ENCODE measurements at places on chromosomes 3 and 15.

DNA sequence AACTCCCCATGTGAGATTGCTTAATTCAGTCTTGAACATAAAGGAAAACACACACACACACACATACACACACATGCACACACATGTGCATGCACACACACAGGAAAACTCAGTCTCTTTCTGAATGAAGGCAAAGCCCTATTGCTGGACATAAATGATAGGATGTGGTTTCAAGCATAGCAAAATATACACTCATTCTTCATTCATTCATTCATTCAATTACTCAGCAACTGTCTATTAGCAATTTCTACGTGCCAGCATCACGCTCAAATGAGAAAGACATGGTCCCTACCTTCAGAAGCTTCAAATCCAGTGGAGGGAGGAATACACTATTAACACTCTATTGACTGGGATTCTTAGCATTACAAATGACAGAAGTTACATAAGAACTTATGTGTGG, 41.8 kb upstream of the UBE2E2 start:
- no peak for DNase-seq

GRCh38 chr3:126151562-126152302, 28.7 kb downstream of the ALDH1L1 start:
- no peak for DNase-seq

DNA sequence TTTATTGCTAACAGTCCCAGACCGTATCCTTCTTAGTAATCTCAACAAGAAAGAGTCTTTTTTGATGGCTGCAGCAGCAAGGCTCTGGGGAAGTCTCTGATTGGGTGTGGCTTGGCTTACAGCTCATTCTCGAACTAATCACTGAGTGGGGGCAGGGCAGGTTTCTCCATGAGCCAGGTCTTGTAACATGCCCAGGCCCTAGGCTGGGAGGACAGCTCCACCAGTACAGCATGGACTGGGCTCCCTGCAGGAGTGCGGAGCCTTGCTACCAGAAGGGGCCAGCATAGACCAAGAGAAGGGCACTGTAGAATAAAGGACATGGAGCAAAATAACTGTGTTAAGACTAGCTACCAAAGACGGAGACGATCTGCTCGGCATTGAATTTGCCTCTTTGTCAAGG, 7.2 kb downstream of the CD276 start:
- DNase-seq = no peak

DNA sequence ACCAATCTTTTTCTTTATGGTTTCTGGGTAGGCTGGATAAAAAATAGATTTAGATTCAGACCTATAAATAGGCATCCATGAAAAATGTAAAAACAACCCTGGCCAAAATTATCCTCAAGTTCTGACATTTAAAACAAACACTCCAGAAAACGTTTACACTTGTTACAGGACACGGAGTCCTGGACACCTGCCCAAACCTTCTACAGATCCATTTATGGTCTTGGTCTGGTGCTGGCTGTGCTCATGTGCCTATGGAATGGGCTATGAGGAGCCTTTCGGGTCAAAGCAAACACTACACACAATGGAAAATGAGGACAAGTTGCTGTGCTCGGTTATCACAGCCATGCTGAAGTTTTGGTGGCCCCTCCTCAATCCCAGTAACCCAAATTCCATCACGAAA, 108.1 kb downstream of the PDZRN3 start:
- DNase-seq = no peak

GRCh38 chr15:42154956-42155355, 1.5 kb downstream of the PLA2G4F start:
- DNase-seq = no peak

DNA sequence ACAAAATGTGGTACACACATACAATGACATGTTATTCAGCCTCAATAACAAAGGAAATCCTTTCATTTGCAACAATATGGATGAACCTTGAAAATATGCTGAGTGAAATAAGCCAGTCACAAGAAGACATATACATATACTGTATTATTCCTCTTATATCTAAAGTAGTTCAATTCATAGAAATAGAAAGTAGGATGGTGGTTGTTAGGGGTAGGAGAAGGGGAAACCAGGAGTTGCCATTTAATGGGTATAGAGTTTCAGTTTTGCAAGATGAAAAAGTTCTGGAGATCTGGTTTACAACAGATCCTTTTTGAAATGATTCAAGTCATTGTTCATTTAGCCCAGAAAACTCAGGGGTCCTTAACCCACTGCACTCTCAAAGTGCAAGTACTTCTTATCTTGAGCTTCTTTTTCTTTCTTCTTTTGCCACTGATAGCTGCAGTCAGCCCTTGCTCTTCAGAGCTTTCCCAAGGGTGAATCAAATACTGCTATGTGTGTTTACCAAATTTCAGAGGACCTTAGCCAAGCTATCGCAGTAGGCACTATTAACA, 208.0 kb upstream of the EOMES start:
- DNase-seq = no peak

DNA sequence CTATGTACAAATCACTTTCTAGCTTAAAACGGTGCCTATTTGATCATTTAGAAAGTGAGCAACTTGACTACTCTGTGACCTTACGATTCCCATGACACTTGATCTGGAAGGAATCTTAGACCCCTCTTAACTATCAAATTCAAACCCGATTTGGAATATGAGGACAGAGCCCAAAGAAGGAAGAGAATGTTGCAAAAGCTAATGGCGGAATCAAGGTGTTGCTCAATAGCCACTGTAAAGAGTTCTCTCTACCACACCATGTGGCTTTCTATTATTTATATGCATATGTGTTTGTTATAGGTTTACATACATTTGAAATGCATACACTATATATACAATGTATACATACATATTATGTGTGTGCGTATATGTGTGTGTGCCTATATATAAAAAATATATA, 39.9 kb downstream of the PYDC2 start:
- no peak for DNase-seq

DNA sequence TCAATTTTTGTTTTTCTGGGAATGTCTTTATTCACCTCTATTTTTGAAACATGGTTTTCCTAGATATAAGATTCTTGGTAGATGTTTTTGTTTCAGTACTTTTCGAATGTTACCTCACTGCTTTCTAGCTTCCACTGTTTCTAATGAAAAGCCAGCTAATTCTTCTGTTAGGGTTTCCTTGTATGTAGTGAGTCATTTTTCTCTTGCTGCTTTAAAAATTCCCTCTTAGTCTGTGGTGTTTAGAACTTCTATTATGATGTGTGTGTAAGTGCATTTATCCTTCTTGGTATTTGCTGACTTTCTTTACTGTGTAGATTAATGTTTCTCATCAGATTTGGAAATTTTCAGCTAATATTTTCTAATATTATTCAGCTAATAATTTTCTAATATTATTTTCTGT, 151.1 kb upstream of the OSTN start:
- DNase-seq = no peak

DNA sequence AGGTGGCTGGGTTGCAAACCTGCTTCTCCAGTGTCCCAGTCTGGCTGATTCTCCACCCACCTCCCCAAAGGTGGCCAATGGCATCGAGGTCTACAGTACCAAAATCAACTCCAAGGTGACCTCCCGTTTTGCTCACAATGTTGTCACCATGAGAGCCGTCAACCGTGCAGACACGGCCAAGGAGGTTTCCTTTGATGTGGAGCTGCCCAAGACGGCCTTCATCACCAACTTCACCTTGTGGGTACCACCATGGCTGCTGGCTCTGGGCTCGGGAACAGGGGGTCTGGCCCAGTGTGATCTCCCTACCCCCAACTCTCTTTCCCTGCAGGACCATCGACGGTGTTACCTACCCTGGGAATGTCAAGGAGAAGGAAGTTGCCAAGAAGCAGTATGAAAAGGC, 1.8 kb downstream of the ITIH3 start:
- DNase-seq = no peak

GRCh38 chr3:42884324-42884723, 8.6 kb upstream of the CYP8B1 start:
- no peak for DNase-seq

DNA sequence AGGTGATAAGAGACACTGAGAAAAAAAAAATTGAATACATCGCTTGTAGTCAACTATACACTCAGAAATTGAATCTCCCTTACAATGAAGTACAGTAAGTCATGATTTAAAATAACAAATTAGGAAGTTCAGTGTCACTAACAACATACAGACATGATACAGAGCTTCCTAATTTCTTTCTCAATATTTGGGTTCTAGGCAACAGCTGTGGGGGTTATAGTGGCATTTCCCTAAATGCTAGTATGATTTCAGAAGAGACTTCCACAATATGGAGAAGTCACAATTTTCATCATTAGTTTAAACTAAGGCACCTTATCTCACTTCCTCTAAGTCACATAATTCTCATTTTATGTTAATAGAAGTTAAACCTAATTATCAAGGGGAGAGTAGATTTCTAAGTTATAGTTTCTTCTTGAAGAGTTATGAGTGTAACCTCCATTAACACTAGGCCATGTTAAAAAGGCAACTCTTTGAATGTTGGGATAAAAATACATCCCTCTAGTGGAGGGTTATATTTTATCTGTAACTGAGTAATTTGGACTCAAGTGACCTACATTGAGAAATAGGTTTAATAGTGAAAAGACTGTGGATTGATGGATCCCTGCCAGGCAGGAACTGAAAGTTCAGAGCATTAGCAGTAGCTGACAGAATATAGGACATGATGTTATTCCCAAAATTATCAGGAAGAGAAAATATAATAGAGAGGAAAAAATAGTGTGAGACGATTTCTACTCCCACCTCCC, 286.0 kb upstream of the SUCLG2 start:
- DNase-seq = no peak

DNA sequence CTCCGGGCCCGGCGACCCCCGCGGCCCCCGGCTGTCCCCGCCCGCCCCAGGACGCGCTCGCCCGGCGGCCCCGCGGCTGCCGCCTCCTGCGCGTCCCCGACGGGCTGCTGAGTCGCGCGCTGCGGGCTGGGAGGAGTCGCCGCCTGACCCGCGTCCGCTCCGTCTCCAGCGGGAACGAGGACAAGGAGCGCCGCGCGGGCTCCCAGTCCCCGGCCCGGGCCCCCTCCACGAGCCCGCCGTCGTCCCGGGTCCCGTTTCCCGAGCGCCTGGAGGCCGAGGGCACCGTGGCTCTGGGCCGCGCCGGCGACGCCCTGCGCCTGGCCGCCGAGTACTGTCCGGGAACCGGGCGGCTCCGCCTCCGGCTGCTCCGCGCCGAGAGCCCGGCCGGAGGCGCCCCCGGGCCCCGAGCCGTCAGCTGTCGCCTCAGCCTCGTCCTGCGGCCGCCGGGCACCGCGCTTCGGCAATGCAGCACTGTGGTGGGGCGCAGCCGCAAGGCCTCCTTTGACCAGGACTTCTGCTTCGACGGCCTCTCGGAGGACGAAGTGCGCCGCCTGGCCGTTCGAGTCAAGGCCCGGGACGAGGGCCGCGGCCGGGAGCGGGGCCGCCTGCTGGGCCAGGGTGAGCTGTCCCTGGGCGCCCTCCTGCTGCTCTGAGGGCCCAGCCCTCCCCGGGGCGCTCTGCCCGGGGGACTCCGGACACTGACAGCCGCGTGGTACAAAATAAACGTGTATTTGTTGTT, 1.5 kb downstream of the C2CD4A start:
- peak; percentile 0 for DNase-seq

GRCh38 chr3:108090049-108090700, 656 bp downstream of the CD47 start:
- DNase-seq = peak; percentile 62

Data from T-cell (primary cell).